ENCODE measurements at places on chromosomes 1 and 21.

GRCh38 chr1:84350104-84350503 is 48.2 kb upstream of the DNASE2B start:
- DNase-seq, result peak; percentile 36

DNA sequence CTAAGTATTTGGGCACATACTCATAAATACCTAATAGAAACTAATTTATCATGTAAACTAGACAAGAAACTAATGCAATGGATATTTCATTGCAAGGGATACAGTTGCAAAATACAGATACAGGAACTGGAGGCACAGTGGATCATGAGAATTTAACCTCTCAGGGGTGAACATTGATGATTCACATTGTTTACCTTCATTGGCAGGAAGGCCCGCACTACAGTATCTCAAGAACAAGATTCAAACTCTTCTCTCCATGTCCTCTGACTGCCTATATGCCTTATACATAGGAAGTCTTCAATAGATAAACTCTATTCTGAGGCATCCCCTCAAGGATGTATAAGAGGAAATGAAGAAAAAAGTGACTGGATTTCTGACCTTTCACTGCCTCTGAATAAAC is 18.4 kb upstream of the PTBP2 start:
- DNase-seq, result no peak

DNA sequence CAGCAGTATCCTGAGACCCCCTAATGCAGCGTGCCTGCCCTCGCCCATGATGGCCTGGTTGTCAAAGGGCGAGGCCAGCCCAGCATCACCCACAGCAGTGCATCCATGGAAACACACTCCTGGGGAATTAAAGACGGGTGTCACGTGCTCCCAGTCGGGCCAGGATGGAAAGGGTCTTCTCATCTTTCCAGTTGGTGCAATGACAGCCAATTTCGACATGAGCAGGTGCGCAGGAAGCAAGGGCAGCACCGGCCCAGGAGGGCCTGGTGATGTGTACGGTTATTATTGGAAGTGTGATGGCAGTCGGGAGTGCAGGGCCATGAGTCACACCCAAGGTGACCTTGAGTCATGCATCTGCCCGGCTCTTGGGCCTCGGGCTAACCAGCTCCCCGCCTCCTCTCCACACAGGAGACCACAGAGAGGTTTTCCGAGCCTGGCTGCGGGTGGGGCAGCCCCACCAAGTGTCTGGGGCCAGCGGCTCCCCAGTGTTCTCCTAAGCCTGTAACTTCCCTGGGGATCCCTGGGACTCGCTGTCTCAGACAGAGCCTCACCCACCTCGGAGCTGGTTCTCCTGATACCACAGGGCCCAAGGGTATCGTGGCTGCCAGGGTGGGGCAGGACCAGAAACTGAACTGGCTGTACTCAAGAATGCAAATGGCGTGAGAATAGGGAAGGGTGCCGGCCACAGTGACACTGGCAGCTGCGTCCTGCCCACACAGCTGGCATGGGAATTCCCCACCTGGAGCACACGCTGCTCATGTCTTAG is 119.8 kb downstream of the SIK1 start:
- DNase-seq, result no peak

DNA sequence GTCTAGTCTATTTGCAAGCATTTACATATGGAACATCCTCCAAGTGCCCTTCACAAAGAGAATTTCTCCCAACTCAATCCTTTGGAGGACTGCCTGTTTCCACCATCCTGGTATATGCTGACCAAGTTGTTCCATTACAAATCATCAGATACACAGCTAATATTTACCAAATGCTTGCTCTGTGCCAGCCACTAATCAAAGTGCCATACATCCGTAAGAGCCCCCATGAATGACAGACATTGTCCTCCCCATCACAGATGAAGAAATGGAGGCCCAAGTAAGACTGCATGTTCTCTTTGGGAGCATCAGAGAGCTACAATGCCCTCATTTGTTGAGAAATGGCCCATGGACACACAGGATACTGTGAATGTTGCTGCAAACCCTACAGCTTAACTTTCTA is 130.0 kb upstream of the BACE2 start:
- DNase-seq, result peak; percentile 15

- no peak for DNase-seq
These were observed 26.0 kb upstream of the FMO2 start for GRCh38 chr1:171159148-171159547.

GRCh38 chr1:215104283-215104682 is 21.7 kb downstream of the KCNK2 start:
- DNase-seq, result no peak

DNA sequence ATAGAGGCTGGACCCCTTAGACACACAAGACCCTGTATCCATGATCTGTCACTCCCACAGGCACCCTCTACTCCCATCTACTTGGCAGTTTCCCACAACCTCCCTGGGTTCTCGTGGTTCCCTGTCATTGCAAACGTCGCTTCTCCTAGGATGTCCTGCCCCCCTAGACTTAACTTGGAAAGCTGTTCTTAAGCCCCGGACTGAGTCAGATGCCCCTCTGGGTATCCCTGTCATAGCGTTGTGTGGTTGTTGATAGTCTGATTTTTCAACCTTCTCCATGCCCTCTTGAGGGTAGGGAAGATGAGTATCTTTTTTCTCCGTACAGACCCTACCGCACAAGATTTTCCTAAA is 11.8 kb downstream of the RCC1 start:
- DNase-seq, result no peak

DNA sequence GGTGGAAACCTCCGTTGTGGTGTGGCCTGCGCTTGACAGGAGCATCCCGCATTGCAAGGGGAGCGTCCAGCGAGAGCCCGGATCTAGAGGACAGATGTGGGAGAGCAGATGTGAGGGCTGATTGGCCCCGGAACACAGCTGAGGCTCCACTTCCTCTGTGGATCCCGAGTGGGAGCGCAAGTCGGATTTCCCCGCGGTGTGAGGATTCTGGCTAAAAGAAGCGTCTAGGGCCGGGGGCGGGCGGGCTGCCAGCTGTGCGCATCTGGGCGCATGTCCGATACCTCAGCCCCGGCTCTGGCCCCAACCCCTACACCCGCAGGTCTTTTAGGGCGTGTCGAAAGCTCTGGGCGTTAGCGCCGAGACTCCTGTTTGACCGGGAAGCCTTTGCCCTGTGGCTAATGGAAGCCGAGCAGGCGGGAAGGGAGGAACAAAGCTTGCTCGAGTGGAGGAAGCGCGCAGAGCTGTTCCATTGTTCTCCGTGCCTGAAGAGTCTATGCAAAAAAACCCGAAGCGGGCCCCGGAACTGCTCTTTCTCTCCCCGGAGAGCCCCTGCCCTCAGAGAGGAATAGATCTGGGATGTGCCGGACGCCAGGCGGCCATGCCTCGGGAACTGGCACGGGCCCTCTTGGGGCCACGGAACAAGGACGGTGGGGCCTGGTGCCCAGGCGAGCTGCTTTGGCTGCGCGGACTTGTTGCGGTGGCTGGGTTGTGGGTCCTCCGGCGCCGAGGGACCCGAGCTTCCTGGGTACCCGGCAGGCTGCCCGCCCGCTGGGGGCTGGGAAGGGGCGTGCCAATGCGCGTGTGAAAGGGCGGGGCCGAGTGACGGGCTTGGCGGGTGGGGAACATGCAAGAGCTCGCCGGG is 111.1 kb downstream of the NAV1 start:
- DNase-seq, result peak; percentile 77

DNA sequence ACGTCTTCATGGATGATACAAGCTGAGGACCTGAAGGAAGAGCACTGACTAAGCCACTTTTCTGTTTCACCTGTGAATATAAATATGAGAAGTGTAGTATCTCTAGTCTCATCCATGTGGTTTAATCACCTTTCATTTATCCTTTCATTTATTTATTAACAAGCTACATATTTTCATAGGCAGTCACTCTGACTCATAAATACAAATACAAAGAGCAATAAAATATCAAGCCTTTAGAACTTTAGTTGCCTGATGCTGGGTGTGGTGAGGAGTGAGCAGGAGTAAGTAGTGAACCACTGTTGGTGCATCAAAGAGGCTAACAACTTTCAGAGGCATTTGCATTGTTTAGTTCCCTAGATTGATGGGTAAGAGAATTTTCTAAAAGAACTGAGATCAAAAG is 269.0 kb upstream of the C1orf87 start:
- DNase-seq, result no peak

DNA sequence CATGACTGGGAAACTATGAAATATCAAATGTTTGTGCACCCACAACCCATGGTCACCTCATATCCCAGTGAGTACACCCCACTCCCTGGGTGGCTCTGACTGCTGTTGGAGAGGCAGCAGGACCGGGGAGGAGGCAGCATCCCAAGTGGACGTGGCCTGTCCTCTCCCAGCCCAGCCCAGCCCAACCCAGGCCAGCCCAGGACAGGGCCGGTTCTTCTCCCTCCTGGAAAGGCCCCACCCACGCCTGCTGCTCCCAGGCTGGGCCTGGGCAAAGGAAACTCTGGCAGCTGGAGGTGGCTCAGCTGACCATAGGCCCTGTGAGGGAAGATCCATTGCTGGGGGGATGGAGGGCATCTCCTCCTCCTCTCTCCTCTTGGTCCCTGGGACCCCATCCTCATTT is 19.1 kb downstream of the MATN1 start:
- DNase-seq, result no peak

GRCh38 chr1:226902601-226903000 is 32.2 kb downstream of the PSEN2 start:
- DNase-seq, result no peak

- DNase-seq, result no peak
These were observed 7.6 kb downstream of the RASSF5 start for GRCh38 chr1:206514813-206515387.

DNA sequence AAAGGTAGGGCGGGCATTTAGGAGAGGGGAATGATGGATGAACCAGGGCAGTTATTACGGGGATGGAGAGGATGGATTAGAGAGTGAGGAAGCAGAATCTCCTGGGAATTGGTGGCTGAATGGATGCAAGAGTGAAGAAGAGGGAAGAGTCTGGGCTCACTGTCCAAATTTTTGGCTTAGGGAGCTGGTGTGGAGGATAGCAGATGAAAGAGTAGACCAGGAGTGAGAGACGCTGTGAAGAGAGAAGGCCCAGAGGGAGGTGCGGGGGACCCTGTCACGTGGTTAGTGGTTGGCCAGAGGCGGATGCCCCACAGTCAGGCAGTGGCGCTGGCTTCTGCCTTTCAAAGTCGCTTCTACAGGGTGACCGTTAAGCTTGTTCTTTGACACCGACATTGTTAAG is 78.4 kb downstream of the PEX14 start:
- no peak for DNase-seq

GRCh38 chr1:1452882-1453281 is 3.4 kb downstream of the ATAD3C start:
- no peak for DNase-seq

DNA sequence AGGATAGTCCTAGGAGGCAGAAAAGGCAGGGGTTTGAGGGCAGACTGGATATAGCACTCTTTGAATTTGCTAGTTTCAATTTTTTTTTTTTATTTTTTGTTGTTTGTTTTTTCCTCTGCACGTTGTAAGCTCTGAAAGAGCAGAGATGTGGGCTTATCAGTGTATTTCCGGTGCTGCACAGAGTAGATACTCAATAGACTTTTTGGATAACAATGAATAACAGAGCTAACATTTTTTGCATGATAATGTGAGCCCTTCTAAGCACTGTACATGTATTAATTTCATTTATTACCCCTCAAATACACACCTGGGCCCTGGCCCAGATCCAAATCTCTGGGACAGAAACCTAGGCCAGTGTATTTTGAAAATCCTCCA is 17.1 kb upstream of the PARP1 start:
- DNase-seq, result no peak

GRCh38 chr1:205543351-205544301 is 39.2 kb downstream of the CDK18 start:
- peak; percentile 89 for DNase-seq

DNA sequence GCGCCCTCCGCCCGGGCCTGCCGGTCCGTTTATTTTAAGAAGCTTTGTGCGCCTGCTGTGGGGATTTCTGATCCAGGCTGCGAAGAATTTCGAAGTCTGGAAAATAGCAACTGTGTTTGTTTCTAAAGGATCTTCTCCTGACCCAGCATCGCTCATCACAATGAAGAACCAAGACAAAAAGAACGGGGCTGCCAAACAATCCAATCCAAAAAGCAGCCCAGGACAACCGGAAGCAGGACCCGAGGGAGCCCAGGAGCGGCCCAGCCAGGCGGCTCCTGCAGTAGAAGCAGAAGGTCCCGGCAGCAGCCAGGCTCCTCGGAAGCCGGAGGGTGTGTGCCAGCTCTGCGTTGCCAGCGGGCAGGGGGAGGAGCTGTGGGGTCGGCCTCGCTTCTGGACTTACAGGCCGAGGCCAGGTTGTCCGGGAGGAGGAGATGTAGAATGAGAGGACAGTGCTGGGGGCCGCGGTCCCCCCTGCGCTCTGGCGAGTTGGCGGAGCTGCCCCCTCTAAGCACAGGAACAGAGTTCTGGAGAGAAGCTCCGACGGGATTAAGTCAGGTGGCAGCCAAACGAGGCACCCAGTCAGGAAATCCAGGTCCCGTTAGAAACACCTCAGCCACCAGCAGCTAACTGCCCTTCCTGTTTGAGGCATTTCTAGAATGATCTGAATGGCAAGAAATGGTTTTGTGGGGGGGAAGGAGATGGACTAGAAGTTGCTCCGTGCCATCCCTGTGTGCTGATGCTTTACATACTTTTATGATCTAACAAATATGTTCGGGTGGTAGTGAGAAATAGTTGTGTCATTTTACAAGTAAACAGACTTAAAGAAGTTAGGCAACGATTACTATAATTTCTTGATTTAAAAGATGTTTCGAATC is 948 bp downstream of the TXLNA start:
- no peak for DNase-seq

GRCh38 chr1:17207540-17207939 is 2.6 kb downstream of the PADI1 start:
- peak; percentile 29 for DNase-seq

DNA sequence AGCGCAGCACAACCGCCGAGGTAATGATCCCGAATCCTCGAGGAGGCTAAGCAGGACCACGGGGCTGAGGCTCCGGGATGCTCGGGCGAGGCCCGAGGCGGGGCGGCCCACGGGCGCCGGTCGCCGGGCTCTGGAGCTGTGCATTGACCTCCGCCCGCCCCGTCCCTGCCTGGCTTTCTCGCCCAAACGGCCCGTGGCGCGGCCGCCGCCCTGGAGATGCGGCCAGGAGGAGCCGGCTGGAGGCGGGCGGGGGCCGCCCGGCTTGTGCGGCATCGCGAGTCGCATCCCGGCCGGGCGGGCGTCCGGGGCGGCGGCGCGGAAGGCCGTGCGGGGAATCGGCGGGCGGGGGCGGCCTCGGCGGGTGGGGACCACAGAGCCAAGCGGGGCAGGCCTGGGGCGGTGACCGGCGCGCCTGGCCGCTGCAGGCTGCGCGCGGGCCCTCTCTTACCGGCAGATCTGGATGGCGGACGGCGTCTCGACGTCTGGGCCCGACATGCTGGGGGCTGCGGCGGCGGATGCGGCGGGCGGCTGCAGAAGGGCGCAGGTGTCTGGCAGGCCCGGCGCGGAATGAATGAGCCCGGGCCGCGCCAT is 663 bp downstream of the ACOT7 start:
- DNase-seq, result no peak

GRCh38 chr1:175023043-175023921 is at the start of gene MRPS14:
Gene MRPS14 (minus strand): TSS chr1:175023425. CDS start chr1:175023408, 17 bp downstream.
- DNase-seq, result peak; percentile 96

All from globus pallidus (tissue), 1 donor.